NCI-H2081 (cell line): ENCODE measurements at places on chromosomes 5 and 9.

- no peak for DNase-seq
Observed at GRCh38 chr5:168865968-168866367, 286.8 kb upstream of the PANK3 start.

- DNase-seq: no peak
Observed at GRCh38 chr9:15622318-15622971, 69.6 kb downstream of the CCDC171 start.

GRCh38 chr9:137899551-137900360, 22.2 kb downstream of the CACNA1B start:
- DNase-seq: no peak

GRCh38 chr5:143217065-143217803, 186.3 kb downstream of the NR3C1 start:
- no peak for DNase-seq

DNA sequence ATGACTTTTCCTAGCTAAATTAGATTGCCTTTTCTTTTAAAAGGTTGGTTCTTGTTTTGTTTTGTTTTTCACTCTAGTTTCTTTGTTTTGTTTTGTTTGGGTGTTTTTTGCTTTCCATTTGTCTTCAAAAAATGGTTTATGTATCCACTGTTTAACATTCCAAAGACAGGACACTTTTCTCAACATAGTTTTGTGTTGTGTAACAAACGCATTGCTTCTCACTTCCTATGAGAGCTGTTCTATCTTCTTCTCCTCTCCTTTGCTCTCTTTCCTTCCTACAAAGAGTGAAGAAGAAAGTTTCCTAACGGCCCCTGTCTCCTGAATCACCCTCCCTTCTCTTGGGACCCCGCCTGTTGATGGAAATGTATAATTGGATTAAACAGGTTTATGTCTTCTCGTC, 539.7 kb downstream of the ACTL7B start:
- DNase-seq: no peak
